WTC11 (cell line): ENCODE measurements at places on chromosomes 5 and 9. TPM values are rescaled to one million over a fixed set of nuclear protein-coding genes. Genes with fewer than 3 reads are reported as not detected.

Gene PNPLA7
- total RNA-seq: 1.3 to 1.6 TPM (median 1.6 TPM) in 3 replicates

DNA sequence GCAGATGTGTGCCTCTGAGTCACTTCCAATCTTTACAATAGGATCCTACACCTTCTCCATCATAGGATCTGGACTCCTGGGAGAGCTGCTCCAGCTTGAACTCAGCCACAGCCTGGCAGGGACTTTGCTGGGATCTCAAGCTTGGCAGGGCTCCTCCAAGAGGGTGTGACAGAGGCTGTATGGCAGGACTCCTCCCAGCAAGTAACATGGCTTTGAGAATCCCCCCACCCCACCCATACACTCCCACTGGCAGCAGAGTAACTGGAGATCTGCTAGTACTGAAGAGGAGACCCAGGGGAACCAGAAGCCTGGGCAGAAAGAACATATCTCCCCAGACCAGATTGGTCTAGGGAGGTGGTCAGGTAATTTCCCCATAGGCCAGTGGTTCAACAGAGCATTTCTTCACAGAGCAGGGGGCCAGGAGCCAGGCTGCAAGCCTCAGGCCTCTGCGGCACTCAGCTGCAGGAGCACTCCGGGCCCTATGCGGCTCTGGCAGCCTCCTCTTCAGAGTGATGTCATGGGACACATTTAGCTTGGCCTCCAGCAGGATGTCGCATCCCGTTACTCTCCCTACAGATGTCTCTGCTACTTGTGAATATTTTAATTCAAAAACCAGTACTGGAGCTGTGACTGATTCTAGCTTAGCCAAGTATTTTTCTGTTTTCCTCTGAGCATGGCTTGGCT lies 1.7 kb upstream of the ACSL6 start:
- peak; percentile 5 for DNase-seq

Gene QRFP
- total RNA-seq: not detected in 3 replicates

Gene ENTREP1
- total RNA-seq: 18.7 to 22.4 TPM (median 21.1 TPM) in 3 replicates

DNA sequence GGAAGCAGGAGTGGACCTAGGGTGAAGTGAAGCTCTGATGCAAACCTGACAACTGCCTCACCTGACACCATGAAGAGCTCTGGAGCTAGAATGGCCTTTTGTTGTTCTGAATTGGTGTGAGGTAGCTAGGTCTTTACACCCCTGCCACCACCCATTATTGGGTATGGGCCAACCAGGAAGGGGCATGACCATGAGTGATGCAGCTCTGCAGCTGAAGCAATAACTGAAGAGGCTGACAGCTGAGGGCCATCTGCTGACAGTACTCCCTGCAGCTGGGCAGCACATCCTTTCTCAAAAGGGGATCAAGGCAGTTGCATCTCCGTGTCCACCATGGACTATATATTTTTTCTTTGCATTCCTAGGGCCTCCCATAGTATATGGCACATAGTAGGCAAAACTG lies 87.0 kb upstream of the TLE1 start:
- DNase-seq: no peak

GRCh38 chr5:32711681-32712480 lies 760 bp downstream of the NPR3 start:
- peak; percentile 41 for DNase-seq

Gene SLC22A4
- total RNA-seq: 0.34 to 0.50 TPM (median 0.35 TPM) in 3 replicates

- DNase-seq: no peak
Observed at GRCh38 chr5:1536322-1536845, 12.6 kb upstream of the LPCAT1 start.

DNA sequence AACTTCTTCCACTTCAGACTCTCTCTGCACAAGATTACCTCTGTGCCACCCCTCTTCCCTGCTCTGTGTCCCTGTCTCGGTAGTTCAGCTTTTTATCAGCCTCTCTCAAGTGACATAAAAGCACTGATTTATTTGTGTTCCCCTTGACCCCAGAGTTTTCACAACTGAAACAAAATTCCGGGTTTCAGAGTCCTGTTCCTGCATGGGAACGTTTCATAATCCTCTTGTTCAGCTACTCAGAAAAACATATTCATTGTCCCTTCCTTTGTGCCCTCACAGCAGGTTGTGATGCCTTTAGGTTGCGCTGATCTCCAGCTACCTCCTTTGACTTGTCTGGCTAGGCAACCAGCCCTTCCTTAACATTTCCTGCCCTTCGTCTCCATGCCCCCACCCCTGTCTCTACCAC lies 13.7 kb upstream of the ITGA1 start:
- no peak for DNase-seq

Gene SMIM33
- not detected in 3 replicates for total RNA-seq

DNA sequence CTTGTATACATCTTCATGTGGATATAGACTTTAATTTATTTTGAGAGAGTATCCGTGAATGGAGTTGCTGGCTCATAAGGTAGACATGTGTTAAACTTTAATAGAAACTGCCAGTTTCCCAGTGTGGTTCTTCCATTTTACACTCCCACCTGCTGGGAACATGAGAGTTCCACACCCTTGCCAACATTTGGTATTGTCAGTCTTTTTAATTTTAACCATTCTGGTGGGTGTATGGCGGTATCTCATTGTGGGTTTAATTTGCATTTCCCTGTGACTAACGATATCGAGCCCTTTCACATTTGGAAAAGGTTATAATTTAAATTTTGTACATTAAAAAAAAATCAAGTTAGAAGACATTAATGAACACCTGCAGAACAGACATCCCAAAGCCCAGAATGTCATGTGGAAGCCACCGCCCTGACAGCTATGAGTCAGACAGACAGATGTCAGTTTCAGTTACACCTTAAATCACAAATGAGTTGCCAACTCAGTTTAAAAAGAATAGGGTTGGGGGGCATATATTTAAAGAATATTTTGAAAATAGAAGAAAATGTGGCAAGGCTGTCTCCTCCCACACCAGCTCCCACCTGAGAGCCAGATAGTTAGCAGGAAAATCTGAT lies 36.9 kb downstream of the ANKRD33B start:
- DNase-seq: no peak

DNA sequence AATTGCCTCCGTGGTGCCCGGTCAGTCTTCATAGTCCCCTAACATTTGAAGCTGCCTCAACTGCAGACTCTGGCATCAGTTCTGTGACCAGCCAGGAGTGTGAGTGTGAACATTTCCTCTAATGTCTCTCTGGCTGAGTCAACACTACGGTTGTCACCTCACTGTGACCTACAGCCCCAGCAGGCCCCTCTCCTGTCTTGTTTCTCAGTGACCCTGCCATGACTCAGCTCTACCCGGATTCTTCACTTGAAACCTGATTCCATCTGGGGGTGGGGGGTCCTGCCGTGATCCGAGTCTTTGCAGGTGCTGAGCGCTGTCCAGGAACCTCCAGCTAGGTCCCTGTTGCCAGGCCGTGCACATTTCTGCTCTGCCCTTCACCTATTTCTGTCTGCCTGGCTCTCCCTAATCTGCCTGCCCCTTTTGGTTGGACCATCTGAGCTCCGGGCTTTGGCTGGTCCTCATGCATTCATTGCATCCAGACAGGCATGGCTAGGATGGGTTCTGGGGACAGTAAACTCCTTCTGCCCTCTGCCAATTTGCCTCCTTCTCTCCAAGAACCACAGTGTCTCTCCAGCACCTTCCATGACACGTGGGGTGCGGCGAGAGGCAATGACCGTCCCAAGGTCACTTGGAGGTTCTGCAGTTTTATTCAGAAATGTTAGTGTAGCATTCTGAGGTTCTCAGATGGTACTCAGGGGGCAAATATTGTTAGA lies 24.2 kb downstream of the STC2 start:
- peak; percentile 71 for DNase-seq

DNA sequence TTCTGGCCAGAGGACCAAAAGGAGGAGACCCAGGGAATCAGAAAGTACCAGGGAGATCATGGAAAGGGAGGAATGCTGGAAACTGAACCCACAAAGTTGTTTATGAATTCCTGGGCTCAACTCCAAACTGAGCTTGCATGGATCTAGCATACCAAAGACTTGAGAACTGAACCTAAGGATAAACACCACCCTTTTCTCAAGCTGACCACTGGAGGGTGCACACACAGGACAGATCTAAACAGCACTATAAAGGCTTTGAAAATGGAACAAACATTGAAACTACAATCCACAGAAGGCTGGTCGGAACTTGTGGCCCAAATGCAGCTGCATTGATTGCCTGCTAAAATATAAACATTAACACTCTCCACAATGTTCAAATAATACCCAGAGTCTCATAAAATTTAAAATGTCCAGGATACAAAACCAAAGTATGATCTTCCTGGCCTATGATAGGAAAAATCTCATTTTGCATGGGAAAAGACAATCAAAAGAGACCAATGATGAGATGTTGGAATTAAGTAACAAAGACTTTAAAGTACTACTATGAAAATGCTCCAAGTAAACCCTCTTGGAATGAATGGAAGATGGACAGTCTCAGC lies 15.6 kb upstream of the IRF1 start:
- DNase-seq: no peak

Gene RASEF
- total RNA-seq: 6.5 to 8.2 TPM (median 7.3 TPM) in 3 replicates

Gene SLC9A3
- 1.2 to 1.7 TPM (median 1.6 TPM) in 3 replicates for total RNA-seq

DNA sequence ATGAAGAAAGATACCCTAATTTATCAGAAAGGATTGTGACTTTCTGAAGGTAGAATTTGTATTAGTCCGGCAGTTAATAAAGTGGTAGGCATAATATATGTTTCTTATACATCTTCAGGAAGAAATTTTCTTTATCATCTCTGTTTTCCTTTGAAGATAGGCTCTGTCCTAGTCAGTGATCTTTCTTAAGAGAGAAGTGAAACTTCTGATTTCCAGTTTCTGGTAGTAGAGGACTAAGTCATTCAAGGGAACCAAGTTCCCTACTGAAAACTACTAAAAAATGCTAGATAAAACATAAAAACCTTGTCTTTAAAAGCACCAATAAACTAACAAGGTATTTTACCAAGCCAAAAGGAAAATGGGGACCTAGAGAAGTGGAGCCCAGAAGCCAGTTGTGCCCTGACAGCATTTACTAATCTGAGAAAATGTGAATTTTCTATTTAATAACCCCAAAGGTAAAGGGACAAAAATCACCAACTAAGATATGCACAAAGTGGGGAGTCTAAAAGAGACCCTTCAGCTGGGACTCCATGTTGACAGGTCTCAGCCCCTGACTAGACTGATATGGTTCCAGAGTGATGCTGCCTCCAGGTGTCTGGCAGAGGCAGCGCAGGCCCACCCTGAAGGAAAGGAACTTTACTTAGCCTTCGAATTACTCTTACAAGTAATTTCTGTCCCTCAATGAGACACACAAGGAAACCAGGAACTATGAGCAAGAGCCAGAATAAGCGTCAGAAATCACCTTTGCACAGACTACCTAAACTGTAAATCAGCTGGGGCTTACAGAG lies 72.7 kb downstream of the FAM78A start:
- DNase-seq: peak; percentile 39

Gene SPINK5
- 5.9 to 10.5 TPM (median 8.4 TPM) in 3 replicates for total RNA-seq

Gene INSL6
- not detected in 3 replicates for total RNA-seq

GRCh38 chr5:30811298-30811697 lies 382.2 kb upstream of the CDH6 start:
- no peak for DNase-seq

- DNase-seq: no peak
Observed at GRCh38 chr9:128286440-128286839, 10.4 kb downstream of the SWI5 start.

Gene PCDHA5
- 0.85 to 0.94 TPM (median 0.90 TPM) in 3 replicates for total RNA-seq

DNA sequence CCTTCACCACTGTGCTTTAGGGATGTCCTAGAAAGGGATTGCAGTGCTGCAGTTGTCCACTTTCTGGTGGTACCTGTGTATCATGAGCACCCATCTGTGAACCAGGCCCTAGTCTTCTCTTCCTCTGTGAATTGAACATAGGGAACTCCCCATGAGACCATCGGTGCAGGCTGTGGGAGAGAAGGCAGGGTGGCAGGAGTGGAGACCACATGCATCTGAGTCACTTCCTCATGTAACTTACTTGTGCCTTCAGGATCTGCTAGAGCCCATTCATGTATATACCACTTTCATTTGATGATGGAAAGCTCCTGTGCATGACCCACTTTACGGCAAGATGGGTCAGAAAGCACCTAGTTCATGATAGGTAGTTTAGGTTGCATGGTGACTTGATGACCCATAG lies 478.1 kb upstream of the CDH9 start:
- DNase-seq: no peak

DNA sequence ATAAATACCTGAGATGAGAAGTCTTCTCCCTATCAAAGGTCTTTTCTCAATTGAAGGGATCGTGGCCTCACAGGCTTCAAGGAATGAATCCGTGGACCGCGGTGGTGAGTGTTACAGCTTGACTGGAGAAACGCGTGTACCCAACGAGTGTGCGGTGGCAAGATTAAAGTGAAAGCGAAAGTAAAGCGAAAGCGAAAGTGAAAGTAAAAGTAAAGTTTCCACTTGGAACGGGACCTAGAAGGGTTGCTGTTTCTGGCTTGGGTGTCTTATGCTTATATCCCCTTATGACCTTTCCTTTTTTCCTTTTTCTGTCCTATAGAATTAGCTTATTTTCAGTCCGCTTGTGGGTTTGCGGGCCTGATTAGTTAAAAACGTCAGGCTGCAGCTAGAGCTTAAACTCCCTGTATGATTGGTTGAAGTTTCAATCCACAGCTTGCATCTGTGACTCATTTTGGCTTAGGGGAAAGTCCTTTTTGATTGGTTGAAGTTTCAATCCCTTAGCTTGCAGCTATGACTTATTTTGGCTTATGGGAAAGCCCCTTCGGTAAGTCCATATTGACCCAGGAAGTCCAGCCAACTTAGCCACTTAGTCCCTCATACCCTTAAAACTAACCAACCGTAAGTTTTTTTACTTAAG lies 924.3 kb upstream of the CDH10 start:
- DNase-seq: no peak

Gene FIBCD1
- total RNA-seq: 6.6 to 9.1 TPM (median 8.8 TPM) in 3 replicates
